ENCODE measurements at places on chromosomes 16 and 17.

GRCh38 chr16:57476546-57477410 is 9.5 kb downstream of the DOK4 start:
- no peak for DNase-seq

DNA sequence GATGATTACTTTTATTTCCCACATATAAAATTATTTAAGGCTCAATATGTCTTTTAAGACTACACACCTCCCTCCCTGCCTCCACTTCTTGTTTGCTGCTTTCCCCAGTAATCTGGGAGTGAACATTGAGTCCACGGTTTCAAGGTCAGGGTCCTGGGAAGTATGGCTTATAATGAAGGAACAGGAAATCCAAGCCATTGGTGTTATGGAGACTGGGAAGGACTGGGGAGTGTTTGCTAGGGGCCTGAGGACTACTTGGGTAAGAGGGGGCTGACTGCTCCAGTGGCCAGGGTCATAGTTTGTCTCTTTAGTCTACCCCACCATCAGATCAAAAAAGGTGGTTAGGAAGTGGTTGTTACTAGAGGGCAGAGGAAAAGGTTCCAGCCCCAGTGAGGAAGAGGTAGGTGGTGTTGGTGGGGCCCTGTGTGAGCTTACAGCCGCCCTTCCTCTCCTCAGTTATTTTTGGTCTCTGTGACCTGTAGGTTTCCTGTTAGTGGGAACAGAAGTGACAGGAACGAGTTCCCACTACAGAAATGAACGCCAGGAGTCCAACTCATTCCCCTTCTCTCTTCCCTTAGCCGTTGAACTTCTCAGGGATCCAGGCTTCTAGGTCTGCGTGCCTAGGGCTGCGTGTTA is 742 bp upstream of the SLC16A13 start:
- DNase-seq: peak; percentile 60

DNA sequence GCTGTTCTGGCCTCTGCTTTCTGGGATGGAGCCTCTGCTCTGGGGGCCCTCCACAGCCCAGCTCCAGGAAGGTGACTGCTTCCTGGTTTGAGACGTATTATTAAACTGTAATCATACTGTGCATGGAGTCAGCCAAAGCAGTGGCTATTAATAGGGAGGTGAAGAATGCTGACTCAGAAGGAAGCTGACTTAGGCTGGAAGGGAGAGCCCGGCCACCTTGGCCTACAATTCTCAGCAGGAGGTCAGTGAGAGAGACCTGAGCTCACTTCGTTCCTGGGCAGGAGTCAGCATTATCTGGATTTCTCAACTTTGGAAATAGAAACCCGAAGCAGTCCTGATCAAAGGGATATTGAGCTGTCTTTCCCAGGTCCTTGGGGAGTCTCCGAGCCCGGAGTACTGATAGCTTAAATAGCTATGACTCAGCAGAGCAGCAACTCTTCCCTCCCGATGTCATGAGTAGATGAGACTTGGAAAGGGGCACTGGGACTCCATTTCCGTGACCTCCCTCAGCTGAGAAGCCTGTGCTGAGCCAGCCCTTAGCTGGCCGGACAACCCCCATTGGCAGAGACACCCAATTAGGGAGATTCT is 91.8 kb downstream of the YPEL2 start:
- no peak for DNase-seq

GRCh38 chr16:56368545-56368944 is 56.8 kb downstream of the AMFR start:
- DNase-seq: no peak

DNA sequence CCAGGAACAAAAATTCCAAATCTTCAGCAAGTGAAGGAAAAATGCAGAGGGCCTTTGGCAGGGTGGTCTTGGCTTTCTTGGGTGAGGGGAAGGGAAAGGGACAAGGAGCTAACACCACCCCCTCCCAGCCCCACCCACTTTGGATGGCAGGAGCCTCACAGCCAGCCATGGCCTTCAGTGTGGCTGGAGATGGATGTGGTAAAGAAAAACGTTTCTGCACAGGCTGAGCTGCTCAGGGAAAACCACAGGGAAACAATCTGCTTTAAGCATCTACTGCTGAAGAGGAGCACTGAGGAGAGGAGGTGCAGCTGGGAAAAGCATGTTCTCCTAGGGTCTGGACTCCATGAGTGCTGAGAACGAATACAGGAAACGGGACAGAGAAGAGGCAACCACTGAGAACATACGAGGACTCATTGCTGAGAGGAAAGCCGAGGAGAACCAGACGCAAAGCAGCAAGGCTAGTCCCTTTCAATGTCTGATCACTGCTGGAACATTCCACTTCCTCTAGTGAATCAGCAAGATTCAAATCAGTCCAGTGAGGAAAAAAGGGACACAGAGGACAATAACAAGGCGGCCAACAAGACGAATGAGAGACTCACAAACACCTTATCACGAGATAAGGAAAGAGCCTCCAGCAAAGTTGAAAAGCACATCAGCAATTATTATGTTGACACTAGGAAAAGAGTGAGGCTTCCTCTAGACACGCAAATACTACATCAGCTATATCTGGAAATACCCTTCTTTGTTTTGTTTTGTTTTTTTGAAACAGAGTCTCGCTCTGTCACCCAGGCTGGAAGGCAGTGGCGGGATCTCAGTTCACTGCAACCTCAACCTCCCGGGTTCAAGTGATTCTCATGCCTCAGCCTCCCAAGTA is 41.7 kb downstream of the ZZEF1 start:
- DNase-seq: no peak

- DNase-seq: no peak
These were observed 12.8 kb upstream of the CNEP1R1 start for GRCh38 chr16:50012182-50012581.
